ENCODE measurements at places on chromosomes 3 and 15.

- DNase-seq: no peak
These were observed 54.9 kb downstream of the C3orf85 start for GRCh38 chr3:109191421-109191820.

DNA sequence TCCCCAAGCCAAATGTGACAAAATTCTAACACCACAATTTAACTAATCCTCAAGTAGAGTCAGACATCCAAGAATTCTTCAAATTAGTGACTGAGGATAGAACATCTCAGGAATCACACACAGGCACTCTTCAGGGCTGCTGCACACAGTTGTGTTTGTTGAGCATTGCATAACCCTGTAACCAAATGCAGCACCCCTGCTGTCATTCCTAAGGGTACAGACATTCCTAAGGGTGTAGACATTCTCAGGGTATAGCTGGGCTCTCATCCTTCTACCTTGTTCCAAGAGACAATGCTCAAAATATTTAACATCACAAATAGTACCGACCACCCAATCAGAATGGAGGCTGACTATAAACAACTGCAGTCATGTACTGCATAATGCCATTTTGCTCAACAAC lies 107.1 kb upstream of the UBE2E2 start:
- DNase-seq: no peak

DNA sequence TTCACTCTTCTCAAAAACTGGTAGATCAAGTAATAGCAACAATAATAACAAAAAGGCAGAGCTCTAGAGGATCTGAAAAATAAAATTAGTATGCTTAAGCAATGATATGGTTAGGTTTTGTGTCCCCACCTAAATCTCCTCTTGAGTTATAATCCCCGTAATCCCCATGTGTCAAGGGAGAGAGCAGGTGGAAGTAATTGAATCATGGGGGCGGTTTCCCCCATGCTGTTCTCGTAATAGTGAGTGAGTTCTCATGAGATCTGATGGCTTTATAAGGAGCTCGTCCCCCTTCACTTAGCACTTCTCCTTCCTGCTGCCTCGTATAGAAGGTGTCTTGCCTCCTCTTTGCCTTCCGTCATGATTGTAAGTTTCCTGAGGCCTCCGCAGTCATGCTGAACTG lies 60.2 kb upstream of the ABHD2 start:
- DNase-seq: no peak

- DNase-seq: no peak
These were observed 211.4 kb downstream of the ITPR1 start for GRCh38 chr3:4704552-4704951.

DNA sequence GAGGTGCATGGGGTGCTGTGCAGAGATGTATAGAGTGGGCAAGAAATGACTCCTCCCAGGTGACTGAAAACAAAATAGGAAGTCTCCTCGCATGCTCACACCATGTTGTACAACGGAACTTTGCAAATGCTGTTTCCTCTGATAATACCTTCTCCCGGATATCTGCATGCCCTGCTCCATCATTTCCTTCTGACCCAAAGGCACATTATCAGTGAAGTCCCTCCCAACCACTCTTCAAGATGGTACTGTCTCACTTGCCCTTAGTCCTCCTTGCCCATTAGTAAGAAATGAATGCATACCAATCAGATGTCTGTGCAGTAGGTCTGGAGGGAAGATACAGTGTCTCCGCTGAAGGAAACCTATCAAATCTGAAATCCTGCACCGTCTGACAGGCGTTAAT lies 12.0 kb downstream of the TMED3 start:
- DNase-seq: no peak

DNA sequence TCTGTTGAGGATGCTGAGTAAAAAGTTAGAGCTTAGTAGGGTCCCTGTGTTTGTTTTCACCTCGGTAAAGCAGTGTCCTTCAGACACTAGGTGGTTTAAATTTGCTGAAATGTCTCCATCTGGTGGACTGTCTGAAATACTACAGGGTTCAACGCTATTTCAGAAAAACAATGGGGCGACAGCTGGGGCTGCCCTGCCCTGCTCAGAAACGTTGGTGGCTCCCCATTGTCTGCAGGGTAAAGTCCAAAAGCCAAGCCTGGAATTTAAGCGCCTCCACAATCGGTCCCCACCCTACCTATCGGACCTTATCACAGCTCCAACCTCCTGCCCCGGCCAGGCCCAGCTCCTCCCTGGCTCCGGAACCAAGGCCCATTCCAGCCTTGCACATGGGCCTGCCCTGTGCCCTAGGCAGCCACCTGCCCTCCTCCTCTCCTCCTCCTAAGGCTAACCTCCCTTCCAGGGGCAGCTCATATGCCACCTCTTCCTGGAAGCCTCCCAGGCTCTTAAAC lies 4.3 kb upstream of the TSEN2 start:
- no peak for DNase-seq

DNA sequence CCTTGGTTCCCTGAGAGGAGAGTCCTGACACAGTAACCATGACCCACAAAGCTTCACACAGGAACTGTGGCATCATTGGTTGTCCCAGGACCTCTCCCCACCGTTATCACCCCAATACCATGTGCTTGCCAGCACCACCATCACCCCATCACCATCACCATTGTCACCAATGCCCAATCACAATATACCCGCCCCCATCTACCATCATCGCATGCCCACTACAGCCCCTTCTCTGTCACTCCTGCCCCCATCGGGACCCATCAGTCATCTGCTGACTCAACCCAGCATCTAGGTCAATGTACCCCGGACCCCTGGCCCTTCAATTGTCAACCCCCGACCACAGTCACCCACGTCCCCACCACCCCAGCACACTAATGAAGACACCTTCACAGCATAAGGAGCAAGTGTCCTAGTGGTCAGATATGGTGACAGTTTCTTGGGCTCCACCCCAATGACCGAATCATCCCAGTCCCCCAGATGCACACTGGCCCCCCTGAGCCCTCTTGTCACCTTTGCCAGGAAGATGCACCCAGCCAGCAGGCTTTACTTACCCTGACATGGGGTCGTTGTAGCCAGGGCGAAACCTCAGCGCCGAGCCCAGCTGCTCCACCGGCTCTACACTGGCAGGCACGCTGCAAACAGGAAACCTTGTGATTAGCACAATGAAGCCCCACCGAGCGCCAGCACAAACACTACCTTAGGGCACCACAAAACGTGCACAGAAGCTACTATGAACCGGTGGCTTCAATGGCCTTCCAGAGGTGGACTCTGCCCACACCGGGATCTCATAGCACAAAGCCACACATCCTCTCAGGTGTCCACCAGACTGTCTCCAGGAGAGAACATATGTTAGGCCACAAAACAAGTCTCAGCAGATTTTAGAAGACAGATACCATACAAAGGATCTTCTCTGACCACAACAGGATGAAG lies 25.1 kb downstream of the SHISA5 start:
- DNase-seq: peak; percentile 48

- DNase-seq: no peak
These were observed 68.9 kb downstream of the CHRNA7 start for GRCh38 chr15:32099097-32099785.

DNA sequence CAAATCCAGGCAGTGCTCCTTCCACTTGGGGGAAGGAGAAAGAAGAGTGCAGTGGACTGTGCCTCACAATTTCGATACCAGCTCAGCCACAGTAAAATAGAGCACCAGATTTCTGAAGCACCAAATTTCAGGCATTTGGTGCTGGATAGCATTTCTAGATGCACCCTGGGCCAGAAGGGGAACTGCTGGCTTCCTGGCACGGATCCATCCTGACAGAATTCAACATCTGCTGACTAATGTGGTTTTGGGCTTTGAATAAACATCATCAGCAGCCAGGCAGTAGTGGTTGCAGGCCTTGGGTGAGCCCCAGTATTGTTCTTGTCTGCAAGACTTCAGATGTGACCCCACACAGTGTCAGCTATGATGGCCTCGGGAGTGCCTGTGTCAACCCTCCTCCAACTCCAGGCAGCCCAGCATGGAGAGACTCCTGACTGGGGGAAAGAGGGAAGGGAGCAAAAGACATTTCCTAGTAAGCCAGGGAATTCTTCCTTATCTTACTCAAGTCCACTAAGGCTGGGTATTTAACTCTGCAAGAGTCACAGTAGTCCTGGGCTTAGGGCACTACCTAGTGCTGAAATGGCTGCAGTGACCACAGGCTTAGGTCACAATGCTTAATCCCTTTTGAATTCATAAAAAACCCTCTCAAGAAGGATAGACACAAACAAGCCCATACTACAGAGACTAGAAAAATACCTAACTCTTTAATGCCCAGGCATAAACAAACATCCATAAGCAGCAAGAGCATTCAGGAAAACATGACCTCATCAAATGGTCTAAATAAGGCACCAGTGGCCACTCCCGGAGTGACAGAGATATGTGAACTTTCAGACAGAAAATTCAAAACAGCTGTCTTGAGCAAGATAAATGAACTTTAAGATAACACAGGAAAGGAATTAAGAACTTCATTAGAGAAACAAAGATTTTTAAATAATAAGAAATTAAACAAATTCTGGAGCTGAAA lies 74.7 kb downstream of the SPATA16 start:
- DNase-seq: no peak

GRCh38 chr3:14915636-14916222 lies 31.7 kb upstream of the NR2C2 start:
- peak; percentile 17 for DNase-seq

GRCh38 chr3:31661993-31662670 lies 129.4 kb downstream of the STT3B start:
- DNase-seq: no peak

All from activated CD4-positive, alpha-beta T cell treated with anti-CD3 and anti-CD28 coated beads, Interleukin-2, amount 50 U/mL, for 4 hours (primary cell).